Tongue (tissue), 3 donors: ENCODE measurements at places on chromosomes 5 and 9. TPM values are rescaled to one million over a fixed set of nuclear protein-coding genes. Genes with fewer than 3 reads are reported as not detected.
A peak's percentile ranks its signal among the peaks of the same experiment; 100 is the strongest.

Gene NRG2
- total RNA-seq = 0.41 TPM

Gene ZBED3
- 5.5 TPM for total RNA-seq

Gene PCDHGA6
- 4.8 TPM for total RNA-seq

Gene PRUNE2
- total RNA-seq = 26.3 TPM

Gene NNT
- total RNA-seq = 205 TPM

Gene NXNL2
- total RNA-seq = 0.72 TPM

Gene OR1J4
- not detected for total RNA-seq

Gene HRH2
- 1.7 TPM for total RNA-seq

Gene MLANA
- not detected for total RNA-seq

Gene GIN1
- 25.0 TPM for total RNA-seq

Gene ACOT12
- not detected for total RNA-seq

GRCh38 chr5:167503926-167504720 lies 787.3 kb upstream of the WWC1 start:
- peak; percentile 79 for DNase-seq

- no peak for DNase-seq
Measured at GRCh38 chr5:139636207-139636792, 11.8 kb upstream of the CXXC5 start.

DNA sequence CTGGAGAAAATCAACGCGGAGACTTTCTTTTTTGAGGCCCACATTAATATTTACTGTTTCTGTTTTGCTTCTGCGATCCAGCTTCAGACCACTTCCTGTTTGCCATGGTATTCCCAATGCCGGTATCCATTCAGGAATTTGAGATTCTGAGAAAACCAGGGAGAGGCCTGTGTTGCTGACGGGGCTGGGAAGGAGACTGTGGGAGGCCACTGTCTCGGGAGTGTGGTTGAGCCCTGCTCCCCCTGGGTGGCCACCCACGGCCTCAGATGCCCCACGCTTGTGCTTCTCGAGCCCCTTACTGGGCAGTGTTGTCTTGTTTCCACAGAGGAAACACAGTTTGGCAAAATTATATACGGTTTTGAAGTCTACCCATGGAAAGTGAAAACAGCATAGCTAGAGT lies 403.6 kb upstream of the IRX2 start:
- peak; percentile 14 for DNase-seq

DNA sequence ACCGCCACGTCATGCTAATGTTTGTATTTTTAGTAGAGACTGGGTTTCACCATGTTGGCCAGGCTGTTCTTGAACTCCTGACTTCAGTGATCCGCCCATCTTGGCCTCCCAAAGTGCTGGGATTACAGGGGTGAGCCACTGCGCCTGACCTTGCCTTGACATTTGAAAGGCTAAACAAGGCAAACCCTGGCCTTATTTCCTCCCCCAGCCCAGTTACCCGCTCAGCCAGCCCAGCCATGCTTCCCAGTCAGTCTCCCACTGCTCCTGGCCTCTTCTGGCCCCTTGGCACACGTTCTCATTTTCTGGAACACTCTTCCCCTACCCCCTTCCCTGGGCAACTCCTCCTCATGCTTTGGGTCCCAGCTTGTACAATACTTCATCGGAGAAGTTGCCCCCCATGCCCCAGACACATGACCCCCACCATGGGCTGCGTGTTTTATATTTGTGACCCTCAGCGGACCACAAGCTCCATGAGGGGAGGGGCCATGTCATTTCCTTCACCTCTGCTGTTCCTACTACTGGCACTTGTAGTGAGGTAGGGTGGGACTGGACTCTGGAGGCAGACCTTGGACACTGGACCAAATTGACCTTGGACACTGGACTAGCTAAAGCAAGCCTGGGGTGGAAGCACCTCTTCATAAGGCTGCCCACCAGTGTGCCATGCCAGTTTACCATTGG lies 94.4 kb upstream of the IER5L start:
- no peak for DNase-seq

DNA sequence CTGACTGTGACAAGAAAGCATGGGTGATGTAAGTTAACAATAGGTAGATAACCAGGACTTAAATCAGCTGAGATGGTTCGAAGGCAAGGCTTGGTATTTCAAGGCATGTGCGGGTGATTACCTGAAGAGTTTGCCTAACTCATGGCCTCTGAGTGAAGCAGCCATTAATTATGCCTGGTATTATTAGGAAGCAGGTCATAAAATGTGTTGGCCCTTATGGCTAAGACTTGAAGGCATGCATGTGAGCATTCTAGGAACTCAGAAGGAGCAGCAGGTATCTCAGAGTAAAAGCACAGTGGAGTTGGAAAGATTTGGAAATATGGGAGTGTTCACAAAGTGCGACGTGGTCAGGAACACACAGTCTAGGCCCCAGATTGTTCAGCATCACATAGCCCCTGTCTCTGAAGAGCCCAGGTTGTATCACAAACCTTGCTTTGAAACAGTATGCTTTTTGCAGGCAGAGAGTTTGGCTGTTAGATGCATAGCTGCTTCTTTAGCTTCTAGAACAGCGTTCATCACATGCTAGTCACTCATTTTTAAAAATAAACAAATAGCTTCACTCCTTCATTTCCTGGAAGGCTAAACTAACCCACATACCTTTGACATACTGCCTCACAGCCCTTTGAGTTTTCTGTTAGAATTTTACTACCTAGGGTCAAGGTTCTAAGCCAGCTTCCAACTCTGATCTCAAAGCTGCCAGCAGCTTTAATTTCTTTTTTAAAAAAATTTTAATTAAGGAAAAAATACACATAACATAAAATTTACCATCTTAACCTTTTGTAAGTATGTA lies 2.1 kb downstream of the HEXB start:
- DNase-seq = no peak

DNA sequence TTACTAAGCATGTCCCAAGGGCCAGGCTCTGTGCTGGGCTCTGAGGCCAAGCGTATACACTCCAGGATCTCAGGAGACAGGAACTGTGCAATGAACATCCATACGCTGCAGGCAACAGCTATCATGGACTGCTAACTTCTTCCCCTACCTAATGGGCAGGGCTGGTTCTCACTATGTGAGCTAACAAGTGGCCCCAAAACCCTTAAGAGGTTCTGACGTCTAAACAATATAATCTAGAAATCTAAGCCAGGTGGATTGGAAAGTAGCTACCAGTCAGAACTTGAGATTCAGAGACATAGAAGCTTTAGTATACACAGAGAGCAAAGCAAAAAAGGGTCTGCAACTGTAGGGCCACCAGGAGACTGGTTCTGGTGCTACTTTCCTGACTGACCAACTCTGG lies 27.6 kb downstream of the ABCA1 start:
- DNase-seq = no peak

- DNase-seq = no peak
Measured at GRCh38 chr5:11584017-11584416, 320.2 kb downstream of the CTNND2 start.

DNA sequence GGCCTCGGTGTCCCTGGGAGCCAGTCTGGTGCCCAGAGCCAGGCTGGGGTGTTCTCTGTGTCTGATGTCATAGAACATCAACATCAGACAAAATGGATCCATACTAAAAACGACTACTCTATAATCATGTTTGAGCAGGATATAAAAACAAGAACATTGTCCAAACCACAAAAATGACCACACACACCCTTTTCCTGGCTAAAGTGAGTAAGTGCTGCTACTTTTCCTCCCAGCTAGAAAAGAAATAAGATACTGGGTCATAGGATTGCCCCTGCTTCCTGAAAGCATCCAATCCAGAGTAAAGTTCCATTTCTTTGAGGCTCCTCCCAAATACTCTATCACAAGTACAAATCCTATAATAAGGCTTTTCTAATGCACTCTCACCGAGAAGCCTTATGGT lies 19.7 kb upstream of the TRAF1 start:
- DNase-seq = no peak

- peak; percentile 53 for DNase-seq
Measured at GRCh38 chr5:142685418-142686209, at the start of gene FGF1. TSS of gene FGF1 (minus strand) at chr5:142686090. CDS start at chr5:142614127, 71,963 bp downstream.

DNA sequence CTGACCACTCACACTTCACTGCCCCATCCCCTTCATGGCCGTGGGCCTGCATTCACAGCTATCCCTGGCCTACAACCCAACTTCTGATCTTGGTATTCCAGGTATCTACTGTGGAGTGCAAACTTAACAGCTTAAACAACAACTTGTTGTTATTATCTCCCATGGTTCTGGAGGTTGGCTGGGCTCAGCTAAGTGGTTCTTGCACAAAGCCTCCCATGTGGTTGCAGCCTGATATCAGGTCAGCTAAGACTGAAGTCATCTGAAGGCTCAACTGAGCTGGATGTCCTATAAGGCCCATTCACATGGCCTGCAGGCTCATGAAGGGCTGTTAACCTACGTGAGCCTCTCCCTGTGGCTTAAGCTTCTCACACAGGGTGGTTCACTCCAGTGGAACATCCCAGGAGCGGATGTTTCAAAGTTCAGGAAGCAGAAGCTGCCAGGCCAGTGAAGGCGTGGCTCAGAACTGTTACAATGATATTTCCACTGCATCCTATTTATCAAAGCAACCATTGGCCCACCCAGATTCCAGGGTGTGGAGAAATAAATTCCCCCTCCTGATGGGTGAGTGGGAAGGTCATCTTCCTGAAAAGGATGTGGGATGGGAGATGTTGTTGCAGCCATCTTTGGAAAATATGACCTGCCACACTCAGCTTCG lies 30.0 kb upstream of the TRIO start:
- DNase-seq = no peak

- DNase-seq = no peak
Measured at GRCh38 chr5:127010362-127010761, 20.0 kb downstream of the MARCHF3 start.

GRCh38 chr5:4880304-4880741 lies 259.8 kb upstream of the ADAMTS16 start:
- no peak for DNase-seq

GRCh38 chr9:113578882-113579282 lies 115.4 kb downstream of the RGS3 start:
- no peak for DNase-seq

DNA sequence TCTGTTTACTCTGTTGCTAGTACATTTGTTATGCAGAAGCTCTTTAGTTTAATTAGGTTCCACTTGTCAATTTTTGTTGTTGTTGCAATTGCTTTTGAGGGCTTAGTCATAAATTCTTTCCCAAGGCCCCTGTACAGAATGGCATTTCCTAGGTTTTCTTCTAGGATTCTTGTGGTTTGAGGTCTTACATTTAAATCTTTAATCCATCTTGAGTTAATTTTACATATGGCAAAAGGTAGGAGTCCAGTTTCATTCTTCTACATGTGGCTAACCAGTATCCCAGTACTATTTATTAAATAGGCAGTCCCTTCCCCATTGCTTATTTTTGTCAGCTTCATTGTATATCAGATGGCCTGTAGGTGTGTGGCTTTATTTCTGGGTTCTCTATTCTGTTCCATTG lies 792.4 kb downstream of the PTPRD start:
- DNase-seq = no peak

DNA sequence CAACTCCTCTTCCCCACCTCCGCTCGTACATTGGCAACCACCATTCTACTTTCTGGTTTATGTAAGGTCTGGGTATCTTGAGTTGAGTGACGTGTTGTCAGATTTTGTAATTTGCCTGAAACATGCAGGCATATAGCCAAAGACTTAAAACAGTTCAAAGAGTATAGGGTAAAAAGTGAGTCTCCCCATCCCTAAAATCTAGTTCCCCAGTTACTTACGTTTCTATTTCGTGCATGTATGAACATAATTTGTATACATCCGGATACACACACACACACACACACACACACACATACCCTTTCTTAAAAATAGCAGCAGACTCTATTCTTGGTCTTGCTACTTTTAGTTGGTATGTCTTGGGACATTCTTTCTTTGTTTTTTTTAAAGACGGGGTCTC lies 915 bp downstream of the HSDL2 start:
- DNase-seq = peak; percentile 65

DNA sequence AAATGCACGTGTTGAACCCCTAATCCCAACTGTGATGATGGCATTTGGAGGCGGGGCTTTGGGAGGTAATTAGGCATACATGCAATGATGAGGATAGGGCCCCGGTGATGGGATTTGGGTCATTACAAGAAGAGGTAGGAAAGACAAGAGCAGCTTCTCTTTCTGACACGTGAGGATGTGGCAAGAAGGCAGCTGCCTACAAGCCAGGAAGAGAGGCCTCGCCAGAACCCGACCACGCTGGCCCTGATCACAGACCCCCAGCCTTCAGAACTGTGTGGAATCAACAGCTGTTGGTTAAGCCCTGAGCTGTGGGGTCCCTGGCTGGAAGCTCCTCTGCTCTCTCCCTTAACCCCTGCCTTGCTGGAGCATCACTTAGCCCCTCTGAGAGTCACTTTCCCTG lies 57.5 kb downstream of the COL23A1 start:
- peak; percentile 34 for DNase-seq

DNA sequence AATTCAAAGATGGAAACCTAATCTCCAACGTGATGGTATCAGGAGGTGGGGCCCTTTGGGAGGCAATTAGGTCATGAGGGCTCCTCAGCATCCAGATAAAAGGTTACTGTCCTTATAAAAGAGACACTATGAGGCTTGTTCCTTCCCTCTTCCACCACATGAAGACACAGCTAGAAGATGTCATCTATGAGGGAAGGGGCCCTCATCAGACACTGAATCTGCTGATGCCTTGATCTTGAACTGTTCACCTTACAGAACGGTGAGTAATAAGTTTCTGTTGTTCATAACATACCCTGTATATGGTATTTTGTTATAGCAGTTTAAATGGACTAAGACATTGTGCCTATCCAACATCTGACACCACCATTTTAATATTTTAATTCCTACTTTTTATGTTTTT lies 19.7 kb upstream of the CCNH start:
- DNase-seq = no peak

DNA sequence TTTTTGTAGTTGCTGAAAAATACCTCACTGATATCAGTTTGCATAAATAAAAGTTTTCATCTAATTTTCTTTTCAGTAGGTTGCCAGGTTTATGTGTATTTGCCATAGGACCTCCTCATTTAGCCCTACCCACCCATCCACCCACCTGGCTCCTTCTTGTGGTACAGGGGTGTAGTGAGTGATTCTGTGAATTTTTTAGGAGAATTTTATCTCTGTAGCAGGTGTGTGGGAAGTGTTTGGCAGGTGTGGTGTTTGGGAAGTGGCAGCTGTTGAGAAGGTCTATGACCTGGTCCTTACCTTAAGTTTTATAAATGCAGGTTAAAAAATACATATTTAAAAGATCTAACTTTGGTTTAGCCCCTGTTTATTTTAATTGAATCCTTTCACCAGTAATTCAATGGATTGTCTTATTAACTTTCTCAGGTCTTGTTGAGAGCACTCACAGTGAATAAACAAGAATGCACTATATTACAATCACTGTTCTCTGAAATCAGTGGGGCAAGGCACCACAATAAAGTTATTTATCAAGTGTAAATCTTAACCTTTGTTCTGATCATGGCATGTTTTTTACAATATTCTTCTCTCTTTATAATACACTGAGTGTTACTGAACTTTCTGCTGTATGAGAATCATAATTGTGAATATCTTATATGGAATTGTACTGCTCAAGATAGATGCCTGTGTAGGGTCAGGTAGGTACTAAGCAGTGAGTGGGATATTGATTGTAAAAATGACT lies 189.1 kb downstream of the WDR70 start:
- no peak for DNase-seq
